Activated CD4-positive, CD25-positive, alpha-beta regulatory T cell treated with anti-CD3 and anti-CD28 coated beads, Interleukin-2, amount 50 U/mL, for 72 hours (primary cell): ENCODE measurements at places on chromosomes 4 and X.

- no peak for DNase-seq
Measured at GRCh38 chr4:14856934-14857235, 145.4 kb upstream of the CPEB2 start.

- DNase-seq: no peak
Measured at GRCh38 chr4:81785338-81785737, 313.6 kb upstream of the RASGEF1B start.

DNA sequence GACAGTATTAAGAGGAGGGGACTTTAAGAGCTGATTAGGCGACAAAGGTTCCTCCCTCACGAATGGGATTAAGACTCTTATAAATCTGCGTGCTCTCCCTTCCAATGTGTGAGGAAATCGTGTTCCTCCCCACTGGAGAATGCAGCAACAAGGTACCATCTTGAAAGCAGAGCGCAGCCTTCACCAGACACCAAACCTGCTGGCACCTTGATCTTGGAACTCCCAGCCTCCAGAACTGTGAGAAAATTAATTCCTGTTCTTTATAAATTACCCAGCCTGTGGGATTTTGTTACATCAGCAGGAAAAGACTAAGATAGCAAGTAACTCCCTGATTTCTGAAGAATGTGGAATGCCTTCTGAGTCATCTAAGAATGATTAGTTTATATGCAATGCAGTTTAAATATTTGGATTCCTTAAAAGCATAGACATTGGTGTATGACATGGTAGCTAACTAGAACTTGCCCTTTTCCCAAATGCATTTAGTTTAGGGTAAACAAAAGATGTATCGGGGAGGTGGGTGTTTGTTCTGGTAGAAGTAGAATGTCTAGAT lies 86.1 kb downstream of the USP46 start:
- no peak for DNase-seq

- DNase-seq: no peak
Measured at GRCh38 chr4:17097362-17097761, 198.9 kb upstream of the LDB2 start.

DNA sequence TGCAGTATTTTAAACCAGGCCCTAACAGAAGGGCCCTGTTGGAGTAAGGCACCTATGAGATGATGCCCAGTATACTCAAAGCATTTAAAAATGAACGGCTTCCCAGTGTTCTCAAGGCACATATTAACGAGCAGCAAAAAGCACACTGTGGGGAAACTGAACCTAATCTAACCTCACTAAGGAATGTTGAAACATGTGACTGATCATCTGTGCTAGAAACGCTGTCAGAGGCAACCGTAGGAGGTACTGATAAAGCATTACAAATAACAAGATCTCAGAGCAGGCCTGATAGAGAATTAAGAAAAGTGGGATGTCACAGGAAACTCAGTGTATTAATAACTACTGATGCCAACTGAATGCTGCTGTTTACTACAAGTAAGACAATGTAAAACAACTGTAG lies 24.0 kb downstream of the ASB9 start:
- DNase-seq: no peak

GRCh38 chrX:78011846-78012245 lies 42.4 kb upstream of the PGAM4 start:
- no peak for DNase-seq

DNA sequence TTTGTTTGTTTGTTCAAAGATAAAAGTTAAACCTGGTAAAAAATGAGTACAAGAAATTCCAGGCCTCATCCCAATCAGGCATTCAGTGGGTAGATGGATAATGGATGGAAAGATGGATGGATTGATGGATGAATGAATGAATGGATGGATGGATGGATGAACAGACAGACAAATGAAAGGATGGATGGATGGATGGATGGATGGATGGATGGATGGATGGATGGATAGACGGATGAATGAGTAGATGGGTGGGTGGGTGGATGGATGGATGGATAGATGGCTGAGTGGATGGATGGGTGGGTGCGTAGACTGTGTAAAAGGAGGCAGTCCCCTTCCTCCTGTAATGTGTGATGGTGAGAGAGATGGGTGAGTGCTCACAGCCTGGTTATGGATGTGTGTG lies 206.7 kb downstream of the FRMPD4 start:
- no peak for DNase-seq

DNA sequence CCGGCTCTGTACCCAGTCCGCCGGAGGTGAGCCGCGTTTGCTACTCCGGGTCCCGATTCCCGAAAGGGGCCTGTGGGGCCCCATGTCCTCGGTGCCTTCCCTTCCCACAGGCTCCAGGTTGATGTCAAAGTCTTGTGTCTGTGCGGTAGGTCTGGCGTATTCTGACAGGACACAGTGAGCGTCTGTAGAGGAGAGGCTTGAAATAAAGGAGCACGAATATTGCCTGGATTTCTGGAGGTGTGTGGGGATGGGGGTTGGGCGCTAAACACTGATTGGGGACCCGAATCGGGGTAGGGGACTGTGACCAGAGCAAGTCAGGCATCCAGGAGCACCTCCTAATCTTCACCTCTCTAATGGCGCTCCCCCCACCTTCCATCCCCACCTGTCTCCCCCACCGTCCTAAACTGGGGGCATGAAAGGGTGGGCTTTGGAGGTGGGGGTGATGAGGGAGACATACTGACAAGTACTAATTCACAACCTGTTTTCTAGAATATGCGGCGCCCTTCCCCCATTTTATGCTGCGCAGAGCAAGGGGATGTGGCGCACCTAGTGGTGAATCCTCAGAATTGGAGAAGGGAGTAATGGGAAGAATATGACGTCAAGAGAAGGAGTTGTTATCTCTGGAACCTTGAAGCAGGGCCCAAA lies 855 bp downstream of the GPRASP2 start:
- no peak for DNase-seq

GRCh38 chrX:70087857-70088630 lies 25.8 kb downstream of the OTUD6A start:
- no peak for DNase-seq

GRCh38 chrX:141468940-141469339 lies 115.6 kb downstream of the SPANXA1 start:
- no peak for DNase-seq

DNA sequence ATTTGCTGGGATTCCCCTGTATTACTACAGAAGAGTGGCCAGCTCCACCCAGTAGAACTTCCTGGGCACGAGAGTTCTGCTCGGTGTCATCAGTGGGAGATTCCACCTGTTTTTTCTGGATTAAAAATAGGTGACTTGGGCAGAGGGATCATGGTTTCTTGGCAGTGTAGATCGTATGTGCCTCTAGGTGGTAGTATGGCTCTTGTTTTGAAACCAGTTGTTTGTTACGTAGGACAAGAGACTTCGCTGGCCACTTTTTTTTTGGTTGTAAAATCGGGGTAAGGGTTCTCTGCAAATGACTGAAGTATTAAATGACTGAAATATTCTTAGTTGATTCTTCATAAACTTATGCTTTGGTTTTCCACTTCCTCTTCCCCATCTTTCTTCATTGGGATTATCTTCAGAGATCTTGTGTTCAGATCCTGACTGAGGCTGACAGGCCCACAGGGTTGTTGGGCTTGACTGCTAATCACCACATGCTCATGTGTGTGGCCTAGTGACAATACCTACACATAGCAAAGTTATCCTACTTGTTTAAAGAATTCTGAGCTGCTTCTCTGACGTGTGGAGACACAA lies 43.8 kb upstream of the WDR1 start:
- no peak for DNase-seq

DNA sequence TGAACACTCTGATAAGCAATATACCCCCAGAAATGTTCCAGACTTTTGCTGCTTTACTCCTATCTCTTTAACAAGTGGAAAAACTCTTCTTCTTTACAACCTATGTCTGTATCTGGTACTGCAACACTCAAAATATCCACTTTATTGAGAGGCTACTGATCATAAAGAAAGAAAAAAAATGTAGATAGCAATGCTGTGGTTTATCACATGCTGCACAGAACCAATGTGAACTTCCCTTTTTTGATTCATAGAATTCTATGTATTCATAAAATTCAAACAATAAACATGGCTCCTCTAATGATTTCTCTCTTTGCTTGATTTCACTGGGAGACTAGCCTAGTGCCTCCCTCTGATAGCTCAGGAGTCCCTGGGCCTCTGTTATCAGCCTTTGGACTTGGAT lies 223.5 kb downstream of the ZNF674 start:
- no peak for DNase-seq

- no peak for DNase-seq
Measured at GRCh38 chr4:7823416-7823824, 116.2 kb downstream of the AFAP1 start.

- no peak for DNase-seq
Measured at GRCh38 chr4:181821039-181822004, 421.9 kb upstream of the TENM3 start.

DNA sequence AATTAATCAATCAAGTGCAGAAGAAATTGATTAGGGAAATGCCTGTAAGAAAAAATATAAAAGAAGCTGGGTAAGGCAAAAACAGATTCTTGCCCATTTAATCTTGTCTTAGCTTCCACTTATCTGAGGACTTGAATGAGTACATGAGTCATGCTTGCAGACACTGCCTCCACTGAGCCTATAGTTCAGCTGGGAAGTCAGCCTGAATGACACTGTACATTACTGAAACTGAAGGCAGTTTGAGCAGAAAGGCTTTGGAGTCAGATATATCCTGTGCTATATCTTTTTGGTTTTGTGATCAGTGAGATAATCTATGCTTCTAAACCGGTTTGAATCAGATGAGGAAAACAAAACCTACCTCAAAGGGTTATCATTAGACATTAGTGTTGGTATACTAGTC lies 61.3 kb downstream of the NUDT11 start:
- no peak for DNase-seq
